NCI-H226 (cell line): ENCODE measurements at places on chromosomes 3 and 15.
A peak's percentile ranks its signal among the peaks of the same experiment; 100 is the strongest.

DNA sequence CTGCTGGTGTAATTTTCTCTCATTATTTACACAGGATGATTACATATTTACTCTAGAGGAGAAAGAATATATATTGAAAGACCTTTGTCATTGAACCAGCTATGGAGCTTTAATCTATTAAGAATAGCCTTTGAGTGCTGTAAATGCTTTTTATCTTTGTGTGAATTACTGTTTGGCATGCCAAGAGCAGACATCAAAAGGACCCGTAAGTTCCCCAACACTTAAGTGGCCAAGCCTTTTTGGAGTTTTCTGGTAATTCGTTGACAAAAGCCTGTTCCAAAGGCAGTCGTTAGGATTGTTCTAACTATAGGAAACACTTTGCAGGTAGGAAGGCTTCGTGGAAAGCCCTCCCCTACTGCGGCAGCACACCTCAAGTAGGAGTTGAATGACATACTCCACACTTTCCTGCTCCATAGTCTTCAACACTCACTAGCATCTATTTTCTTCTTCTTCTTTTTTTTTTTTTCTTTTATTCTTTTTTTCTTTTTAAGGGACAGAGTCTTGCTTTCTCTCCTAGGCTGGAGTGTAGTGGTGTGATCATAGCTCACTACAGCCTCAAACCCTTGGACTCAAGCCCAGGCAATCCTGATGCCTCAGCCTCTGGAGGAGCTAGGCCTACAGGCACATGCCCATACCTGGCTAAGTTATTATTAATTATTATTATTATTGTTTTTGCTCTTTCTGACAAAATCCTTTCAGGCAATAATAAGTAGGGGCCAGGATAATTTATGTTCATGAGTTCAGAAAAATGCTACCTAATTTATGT lies 98.6 kb downstream of the SUCNR1 start:
- DNase-seq: peak; percentile 26

DNA sequence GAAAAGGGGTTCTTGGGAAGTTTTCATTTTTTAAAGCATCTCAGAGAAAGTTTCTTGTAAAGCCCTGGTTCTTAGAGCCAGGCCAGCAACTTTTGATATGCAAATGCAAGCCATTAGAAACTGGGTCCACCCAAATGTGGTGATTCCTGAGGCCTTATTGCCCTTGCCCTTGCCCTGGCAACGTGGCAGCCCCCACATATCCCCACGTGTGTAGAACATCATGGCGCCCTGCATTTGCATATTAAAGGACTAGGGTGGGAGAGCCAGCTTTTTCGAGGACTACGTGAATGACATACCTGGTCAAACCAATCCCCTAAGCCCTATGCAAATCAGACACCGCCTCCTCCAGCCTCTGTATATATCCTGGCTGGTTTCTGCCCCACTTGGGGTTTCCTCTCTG lies 314.9 kb upstream of the NECTIN3 start:
- DNase-seq: no peak

- no peak for DNase-seq
Measured at GRCh38 chr3:102178817-102179216, 256.0 kb upstream of the ZPLD1 start.

- DNase-seq: no peak
Measured at GRCh38 chr3:5226783-5227182, 39.3 kb downstream of the EDEM1 start.

DNA sequence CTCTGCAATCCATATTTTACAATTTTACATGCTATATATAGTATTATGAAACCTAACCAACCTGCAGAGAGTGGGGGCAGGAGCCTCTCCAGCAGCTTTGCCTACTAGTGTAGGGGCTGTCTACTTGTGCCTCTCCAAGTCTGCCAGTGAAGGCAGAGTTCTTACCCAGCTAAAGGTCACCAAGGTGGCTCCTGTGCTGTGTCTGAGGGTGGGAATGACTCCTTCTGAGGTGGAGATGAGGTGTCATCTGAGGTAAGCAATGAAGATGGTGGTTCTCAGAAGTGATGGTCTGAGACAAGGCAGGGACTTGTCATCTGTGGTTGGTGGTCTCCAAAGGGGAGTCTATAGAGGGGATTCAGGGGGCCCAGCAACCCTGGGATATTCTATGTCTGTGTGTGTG lies 47.5 kb downstream of the SACM1L start:
- no peak for DNase-seq

- DNase-seq: no peak
Measured at GRCh38 chr15:52683580-52683979, 4.4 kb upstream of the ATOSA start.

GRCh38 chr15:82709421-82710207 lies at the start of gene AP3B2:
Gene AP3B2, minus strand, starts transcription at chr15:82709875. Its CDS starts 169 bp downstream, at chr15:82709706.
- peak; percentile 67 for DNase-seq

DNA sequence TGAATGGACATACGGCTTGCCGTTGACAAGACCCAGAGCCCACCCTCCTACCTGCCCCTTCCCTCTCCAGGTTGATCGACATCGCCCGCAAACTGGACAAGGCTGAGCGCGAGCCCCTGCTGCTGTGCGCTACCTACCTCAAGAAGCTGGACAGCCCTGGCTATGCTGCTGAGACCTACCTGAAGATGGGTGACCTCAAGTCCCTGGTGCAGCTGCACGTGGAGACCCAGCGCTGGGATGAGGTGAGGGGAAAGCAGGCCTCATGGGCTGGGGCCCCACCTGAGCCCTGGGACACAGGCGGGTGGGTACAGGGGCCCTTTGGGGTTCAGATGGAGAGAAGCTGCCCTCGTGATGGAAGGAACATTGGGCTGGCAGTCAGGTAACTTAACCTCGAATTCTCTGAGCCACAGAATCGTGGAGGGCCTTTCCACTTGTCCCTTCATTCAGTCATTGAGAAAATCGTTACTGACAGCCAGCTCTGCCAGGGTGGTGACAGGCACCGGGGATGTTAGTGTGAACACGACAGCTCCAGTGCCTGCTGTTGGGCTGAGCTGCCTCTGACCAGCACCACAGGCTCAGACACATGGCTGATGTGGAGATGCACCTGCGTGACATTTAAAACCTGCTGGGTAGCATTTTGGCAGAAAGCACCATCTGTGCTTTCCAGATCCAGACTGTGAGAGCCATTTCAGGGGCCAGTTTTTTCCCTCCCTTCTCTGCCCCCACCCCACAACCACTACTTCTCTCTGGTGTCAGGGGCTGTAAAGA lies 25.6 kb upstream of the RHO start:
- no peak for DNase-seq

- no peak for DNase-seq
Measured at GRCh38 chr3:84978843-84979242, 20.1 kb downstream of the CADM2 start.

DNA sequence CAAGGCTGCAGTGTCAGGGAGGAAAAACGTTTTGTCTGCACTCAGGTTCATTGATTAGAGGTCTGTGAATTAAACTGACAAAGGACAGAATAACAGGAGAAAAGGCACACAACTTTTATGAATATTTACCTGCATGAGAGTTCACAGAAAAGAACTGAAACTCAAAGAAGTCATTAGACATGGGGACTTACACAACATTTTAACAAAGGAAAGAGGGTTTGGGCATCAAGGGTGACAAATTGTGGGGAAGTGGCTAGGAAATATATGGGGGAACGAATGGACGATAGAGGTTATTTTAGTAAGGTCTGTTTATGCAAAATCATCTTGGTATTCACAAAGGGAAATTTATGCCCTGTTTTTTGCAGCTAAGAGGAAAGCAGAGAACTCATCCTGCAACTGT lies 65.6 kb upstream of the C15orf39 start:
- DNase-seq: no peak

- DNase-seq: no peak
Measured at GRCh38 chr15:36778531-36778930, 199.1 kb downstream of the CDIN1 start.

GRCh38 chr15:37056177-37057121 lies 43.9 kb downstream of the MEIS2 start:
- no peak for DNase-seq

GRCh38 chr3:190701096-190701532 lies 161.4 kb downstream of the GMNC start:
- DNase-seq: peak; percentile 35

GRCh38 chr3:181771120-181771519 lies 59.4 kb downstream of the SOX2 start:
- DNase-seq: no peak

DNA sequence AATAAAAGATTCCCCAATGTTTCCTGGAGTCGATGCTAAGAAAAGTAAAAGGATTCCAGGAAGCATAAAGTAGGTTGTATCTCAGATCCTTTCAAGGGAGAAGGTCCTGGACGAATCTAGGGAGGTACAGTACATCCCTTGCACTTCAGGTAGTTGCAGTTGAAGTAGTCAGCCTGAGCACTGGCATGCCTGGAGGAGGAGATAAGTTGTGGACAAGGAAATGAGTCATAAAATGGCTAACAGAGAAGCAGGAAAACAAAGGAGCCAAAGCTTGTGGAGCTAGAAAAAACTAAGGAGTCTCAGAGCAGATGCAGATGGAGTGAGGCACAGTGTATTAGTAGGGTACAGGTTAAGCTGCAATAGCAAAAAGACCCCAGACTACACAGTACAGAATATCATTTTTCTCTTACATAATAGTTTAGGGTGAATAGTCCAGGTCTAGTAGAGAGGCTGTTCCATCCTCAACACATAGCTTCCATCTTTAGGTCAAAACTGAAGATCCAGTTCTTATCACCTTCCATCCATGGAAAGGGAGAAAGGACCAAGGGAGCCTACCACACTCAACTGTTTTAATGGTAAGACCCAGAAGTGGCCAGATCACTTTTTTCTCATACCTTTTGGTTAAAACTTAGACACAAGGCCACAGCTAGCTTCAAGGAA lies 41.3 kb downstream of the COL6A5 start:
- DNase-seq: no peak

GRCh38 chr3:138356730-138357405 lies 8.5 kb downstream of the MRAS start:
- no peak for DNase-seq

- DNase-seq: no peak
Measured at GRCh38 chr3:148759430-148759829, 61.7 kb downstream of the AGTR1 start.

GRCh38 chr15:74032606-74033561 lies 38.4 kb downstream of the PML start:
- no peak for DNase-seq

DNA sequence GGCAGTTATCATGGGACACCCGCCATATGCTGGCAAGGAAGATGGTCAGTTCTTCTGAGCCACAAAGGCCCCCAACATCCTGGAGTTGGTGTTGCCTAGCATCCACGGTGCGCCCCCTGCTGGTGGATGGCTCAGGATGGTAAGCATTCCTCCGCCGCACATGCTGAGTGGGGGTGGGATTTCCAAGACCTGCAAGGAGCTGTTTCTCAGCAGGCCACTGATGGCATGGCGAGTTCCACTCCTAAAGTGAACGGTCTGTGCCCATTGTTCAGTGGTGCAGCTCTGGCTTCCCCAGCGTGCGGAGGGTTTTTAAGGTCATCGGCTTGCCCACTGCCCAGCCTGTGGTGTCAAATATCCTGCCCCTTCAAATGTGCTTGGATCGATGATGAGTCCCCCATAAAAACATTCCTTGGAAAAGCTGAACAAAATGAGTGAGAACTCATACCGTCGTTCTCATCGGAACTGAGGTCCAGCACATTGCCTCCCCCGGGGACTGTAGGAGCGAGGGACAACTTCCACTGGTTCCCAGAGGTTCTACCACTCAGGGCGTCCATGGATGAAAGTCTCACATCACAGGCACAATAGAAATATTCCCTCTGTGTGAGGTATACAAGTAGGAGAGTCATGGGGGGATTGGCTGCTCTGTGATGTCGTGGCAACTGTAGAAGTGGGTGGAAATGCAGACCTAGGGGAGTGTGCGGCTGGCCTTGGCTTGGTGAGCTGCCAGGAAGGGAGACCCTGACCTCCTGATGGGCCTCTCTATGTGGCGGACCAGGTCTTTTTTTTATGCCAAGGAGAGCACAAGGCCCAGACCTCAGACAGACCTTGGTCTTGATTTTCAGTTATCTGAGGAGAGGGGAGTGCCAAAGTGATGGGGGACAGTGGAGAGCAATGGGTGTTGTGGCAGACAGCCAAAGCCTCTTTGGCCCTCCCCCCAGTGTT lies 102.0 kb downstream of the SNRPN start:
- no peak for DNase-seq

- no peak for DNase-seq
Measured at GRCh38 chr3:30643763-30644462, 37.5 kb downstream of the TGFBR2 start.

DNA sequence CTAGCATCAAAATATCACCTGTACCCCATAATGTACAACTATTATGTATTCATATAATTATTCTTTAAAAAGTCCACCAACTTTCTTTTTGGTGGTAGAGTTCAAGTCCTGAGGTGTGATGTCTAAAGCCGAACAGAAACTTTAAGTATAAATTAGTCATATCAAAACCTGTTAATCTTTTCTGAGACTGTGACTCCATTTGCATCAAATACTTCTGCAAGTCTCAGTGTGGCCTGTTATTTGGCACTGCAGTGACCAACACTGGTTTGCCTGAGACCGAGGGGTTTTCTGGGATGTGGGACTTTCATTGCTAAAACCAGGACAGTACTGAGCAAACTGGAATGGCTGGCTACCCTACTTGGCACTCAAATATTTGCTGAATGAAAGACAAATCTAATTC lies 7.3 kb downstream of the NGLY1 start:
- DNase-seq: no peak

- no peak for DNase-seq
Measured at GRCh38 chr3:5442786-5443138, 255.3 kb downstream of the EDEM1 start.

DNA sequence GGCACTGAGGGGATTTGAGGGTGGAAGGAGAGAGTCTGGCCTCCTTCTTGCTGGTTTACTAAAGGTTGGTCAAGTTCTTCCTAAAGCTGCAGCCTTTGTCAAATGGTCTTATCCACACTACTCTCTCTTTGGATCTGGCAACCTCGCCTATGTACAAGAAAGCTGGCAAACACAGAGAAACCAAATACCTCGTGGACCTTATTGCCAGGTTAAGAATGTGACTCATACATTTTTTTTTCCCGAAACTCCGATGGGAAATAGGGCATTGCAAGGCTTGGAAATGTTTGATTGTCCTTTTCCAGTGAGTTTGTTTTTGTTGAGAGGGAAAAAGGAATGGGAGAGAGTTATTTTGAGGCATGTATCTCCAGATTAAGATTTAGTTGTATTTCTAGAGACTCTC lies 13.9 kb downstream of the EOMES start:
- peak; percentile 29 for DNase-seq

GRCh38 chr15:85120351-85121113 lies 138.9 kb downstream of the PDE8A start:
- no peak for DNase-seq

- no peak for DNase-seq
Measured at GRCh38 chr3:11717768-11718636, 74.3 kb upstream of the VGLL4 start.

DNA sequence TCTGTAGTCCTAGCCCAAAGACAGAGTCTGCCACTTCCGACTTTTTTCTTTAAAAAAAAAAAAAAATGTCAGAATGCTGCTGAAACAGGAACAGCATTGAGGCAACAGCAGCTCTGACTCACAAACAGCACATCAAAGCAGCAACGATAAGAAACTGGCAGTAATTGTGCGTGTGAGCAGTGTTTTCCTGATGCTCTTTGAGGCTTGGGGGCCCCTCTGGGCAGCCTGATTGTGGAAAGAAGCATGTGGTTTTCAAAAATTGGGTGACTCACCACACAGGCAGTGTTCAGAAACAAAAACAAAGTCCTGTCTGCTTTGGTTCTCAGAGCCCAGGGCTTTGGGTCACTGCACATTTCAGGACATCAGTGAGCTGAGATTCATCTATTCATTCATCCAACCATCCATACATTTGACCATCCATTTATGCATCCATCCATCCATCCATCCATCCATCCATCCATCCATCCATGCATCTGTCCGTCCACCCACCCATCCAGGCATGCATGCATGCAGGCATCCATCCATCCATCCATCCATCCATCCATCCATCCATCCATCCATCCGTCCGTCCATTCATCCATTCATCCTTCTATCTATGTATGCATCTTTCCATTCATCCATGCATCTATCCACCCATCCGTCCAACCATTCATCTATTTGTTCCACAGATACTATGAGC lies 308.4 kb downstream of the RPLP1 start:
- DNase-seq: peak; percentile 100
